Activated T-helper 2 cell treated with anti-CD3 and anti-CD28 coated beads, Interferon-gamma antibody, Interleukin-2, Interleukin-4, amounts not matched to agents 10 μg/mL and 5 μg/mL and 100 μg/mL, durations not matched to agents 14 hours and 24 hours and 36 hours (primary cell): ENCODE measurements at places on chromosomes 1 and 21.

DNA sequence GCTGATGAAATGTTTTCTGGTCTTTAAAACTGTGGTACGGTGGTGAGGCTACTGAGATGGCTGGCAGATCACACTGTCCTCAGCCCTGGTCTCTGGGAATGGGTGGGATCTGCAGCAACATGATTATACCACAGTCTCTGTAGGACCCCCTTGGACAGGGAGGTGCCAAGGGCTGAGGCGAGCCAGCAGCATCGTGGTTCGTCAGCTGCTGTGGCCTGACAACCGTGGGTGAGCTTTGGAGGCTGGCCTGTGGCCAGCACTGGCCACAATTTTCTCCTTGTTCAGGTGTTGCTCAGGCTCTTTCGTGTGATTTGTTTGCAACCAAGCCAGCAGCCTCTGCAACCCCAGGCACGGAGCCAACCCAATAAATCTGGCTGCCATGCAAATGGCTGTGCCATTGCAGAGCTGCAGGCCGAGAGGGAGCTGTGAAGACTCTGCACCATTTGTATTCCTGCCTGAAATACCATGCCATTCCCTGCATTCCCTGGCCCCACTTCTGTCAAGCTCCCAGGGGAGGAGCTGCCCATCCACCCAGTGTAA is 70.9 kb downstream of the PCP4 start:
- no peaks in the 10 kb centered on the region for H3K4me1 ChIP-seq
- H3K27ac ChIP-seq, result no peak overlapping the region
- no peak overlapping the region for H3K4me3 ChIP-seq
- no peak for DNase-seq
- H3K27me3 ChIP-seq, result no peaks in the 10 kb centered on the region

DNA sequence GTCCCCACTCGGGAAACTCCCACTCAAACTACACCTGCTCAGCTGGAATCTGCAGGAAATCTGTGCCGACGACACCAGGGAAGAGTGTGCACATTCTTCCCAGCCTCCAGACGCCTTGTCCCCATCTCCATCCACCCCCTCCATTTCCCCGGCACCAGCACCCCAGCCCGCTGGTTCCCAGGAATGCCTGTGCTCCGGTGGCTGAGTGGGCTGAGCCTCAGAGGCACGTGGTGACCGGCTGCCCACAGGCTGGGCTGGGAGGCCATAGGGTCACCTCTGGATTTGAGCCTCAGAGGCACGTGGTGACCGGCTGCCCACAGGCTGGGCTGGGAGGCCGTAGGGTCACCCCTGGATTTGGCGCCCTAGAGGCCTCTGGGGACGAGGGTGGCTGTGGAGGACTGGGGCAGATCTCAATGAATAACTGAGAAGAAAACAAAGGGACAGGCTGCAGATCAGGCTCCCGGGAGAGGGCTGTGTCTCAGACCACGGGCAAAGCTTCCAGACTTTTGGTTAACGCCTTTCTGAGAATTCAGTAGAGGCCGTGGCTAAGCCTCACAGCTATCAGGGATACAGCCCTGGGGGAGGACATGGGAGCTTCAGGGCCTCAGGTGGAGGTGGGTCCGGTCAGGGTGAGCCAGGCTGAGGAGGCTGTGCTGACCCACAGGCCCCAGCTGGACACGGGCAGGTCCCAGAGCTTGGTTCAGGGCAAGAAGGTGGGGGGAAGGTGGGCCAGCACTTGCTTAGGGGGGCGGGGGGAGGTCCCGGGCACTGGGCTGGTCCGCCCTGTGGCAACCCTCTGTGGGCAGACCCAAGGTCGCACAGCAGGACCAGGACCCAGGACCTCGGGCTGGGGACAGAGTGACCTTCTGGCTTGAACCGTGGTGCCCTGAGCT is 17.3 kb upstream of the TTLL10 start:
- H3K4me3 ChIP-seq, result peak overlapping the region; percentile 57
- peaks cover 3% of the 10 kb centered on the region for H3K27me3 ChIP-seq
- peaks cover 4% of the 10 kb centered on the region for H3K36me3 ChIP-seq
- no peaks in the 10 kb centered on the region for H3K4me1 ChIP-seq

- no peaks in the 10 kb centered on the region for H3K27me3 ChIP-seq
- DNase-seq, result no peak
- H3K36me3 ChIP-seq, result no peaks in the 10 kb centered on the region
Measured at GRCh38 chr1:101147381-101147780, 89.4 kb upstream of the S1PR1 start.

DNA sequence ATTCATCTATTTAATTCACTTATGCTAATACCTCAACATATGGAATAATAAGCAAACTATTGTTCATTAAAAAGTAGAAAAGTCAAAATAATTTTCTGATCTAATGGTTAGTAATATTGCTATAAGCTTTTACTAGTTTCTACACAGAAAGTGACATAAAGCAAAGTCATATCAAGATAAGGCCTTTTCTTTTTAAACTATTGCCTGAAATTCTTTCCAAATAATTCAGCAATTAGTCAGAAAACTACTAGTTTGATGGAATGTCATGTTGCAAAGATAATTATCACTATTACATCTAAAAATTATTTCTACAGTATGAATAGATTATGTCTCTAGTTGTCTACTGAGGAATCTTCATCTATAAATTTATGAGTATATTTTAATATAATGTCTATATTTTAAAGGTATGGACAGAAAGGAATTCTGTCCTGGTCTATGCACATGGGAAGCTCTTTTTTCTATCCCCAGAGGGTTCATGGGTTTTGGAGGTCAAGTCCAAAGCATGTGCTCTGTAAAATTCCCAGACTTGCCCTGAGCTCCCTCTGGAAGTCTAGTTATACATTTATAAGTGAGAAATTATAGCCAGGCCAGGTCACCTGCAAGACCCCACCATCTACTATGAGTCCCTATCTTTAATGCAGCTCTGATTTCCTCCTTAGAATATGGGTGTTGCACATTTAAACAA is 84.6 kb upstream of the DPYD start:
- H3K27ac ChIP-seq, result no peak overlapping the region
- H3K27me3 ChIP-seq, result peaks cover 7% of the 10 kb centered on the region
- H3K4me3 ChIP-seq, result no peak overlapping the region
- no peak for DNase-seq
- peaks cover 9% of the 10 kb centered on the region for H3K4me1 ChIP-seq
- H3K36me3 ChIP-seq, result no peaks in the 10 kb centered on the region

DNA sequence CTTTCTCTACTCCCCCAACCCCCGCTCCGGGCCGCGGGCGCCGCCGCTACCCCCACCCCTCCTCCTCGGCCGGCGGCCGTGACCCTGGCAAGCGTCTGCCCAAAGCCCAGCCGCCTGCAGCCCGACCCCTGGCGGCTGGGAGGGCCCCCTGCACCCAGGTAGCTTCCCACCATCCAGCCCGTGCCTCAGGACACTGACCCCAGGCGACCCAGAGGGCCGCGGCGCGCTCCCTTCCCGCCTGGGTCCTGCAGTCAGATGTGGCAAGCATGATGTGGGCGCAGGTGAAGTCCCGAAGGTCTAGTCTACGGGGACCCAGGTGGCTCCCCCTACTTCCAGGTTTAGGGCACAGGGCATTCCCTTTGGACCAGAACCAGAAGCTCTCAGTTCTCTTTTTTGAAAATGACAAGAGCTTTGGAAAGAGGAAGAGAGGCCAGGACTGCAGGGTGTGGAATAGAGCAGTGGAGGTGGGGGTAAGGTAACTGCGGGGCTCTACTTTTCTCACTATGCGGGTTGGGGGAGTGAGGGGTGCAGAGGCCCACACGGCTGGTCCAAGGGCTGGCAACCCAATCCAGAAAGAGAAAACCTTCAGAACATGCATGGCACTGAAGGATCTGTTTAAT is at the start of gene DENND4B:
DENND4B (minus strand) TSS at position 97 of the 620 bp plus-strand sequence. CDS start 2,344 bp downstream, outside the sequence.
- H3K36me3 ChIP-seq, result peaks cover 71% of the 10 kb centered on the region
- no peaks in the 10 kb centered on the region for H3K27me3 ChIP-seq
- peak within 1 kb of the TSS; percentile 95 for H3K27ac ChIP-seq
- peak; percentile 70 for DNase-seq
- peaks cover 22% of the 10 kb centered on the region for H3K4me1 ChIP-seq
- peak within 1 kb of the TSS; percentile 96 for H3K4me3 ChIP-seq

- no peak overlapping the region for H3K4me3 ChIP-seq
- DNase-seq, result no peak
- H3K27me3 ChIP-seq, result no peaks in the 10 kb centered on the region
Measured at GRCh38 chr1:186982116-186982515, 153.4 kb downstream of the PLA2G4A start.

DNA sequence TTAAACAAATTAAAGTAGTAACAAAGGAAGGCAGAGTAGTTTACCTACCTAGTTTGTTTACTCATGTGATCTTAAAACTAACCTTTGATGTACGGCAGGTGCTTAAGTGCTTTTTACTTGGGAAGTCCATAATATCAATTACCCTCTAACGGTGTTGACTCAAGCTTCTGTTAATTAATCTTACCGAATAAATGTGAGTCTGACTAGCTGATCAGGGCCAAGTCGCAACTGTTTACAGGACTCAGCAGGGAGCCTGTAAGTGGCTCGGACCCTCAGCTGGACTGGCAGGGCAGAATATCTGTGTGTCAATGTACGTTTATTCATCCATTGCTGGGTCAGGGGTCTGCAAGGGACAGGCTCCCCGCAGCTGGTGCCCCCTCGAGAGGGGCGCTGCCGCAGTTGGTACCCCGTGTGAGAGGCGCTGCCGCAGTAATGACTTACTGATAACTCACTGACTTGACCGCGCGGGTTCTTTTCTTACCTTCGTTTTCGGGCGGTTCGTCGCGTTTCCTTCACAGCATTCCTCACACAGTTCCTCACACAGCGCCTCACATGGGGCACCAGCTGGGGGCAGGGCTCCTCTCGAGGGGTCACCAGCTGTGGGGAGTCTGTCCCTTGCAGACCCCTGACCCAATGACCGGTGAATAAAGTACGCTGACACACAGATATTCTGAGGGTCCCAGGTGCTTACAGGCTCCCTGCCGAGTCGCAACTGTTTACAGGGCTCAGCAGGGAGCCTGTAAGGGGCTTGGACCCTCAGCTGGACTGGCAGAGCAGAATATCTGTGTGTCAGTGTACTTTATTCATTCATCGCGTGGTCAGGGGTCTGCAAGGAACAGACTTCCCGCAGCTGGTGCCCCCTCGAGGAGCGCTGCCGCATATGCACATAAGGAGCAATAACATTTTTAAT is 3.0 kb downstream of the FMO1 start:
- no peaks in the 10 kb centered on the region for H3K36me3 ChIP-seq
- H3K4me3 ChIP-seq, result peak overlapping the region; percentile 77
- H3K27ac ChIP-seq, result no peak overlapping the region

DNA sequence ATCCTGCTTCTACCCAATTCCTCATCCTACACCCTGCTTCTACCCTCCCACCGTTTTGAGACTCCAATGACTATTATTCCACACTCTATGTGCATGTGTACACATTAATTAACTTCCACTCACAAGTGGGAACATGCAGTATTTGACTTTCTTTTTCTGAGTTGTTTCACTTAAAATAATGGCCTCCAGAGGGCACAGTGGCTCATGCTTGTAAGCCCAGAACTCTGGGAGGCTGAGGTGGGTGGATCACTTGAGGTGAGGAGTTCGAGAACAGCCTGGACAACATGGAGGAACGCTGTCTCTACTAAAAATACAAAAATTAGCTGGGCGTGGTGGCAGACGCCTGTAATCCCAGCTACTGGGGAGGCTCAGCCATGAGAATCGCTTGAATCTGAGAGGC is 464.8 kb downstream of the PTBP2 start:
- H3K36me3 ChIP-seq, result no peaks in the 10 kb centered on the region
- no peaks in the 10 kb centered on the region for H3K4me1 ChIP-seq
- H3K27ac ChIP-seq, result no peak overlapping the region
- H3K4me3 ChIP-seq, result no peak overlapping the region
- no peaks in the 10 kb centered on the region for H3K27me3 ChIP-seq
- no peak for DNase-seq

DNA sequence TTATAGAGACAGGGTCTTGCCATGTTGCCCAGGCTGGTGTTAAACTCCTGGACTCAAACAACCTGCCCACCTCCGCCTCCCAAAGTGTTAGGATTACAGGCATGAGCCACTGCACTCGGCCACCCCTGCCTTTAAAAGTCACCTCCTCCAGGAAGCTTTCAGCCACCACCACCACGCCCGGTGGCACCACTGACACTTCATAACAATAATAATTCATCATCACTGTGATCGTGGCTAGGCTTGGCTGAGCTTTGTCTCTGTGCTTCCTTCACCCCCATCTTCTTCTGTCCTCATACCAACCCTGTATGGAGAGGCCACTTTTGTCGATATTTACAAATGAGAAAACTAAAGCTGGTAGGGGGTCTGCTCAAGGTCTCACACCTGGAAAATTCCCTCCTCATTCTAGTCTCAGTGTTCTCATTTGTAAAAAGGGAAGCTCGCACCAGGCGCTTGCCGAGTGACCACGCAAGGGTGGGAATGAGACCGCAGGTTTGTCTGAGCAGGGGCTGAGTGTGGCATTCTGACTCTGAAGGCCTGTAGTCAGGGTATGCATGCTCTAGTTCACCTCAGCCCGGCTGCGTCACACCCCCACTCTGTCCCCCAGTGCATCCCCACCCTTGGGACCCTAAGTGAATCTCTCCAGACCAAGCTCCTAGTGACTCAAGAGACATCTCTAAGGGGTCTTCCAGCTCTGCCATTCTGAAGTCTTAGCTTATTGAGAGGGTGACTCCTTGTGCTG is 12.9 kb upstream of the EPHA2 start:
- H3K36me3 ChIP-seq, result no peaks in the 10 kb centered on the region
- peaks cover 35% of the 10 kb centered on the region for H3K27me3 ChIP-seq
- H3K27ac ChIP-seq, result no peak overlapping the region
- peaks cover 20% of the 10 kb centered on the region for H3K4me1 ChIP-seq

GRCh38 chr21:33334824-33335223 is 10.1 kb downstream of the IFNAR1 start:
- no peak overlapping the region for H3K4me3 ChIP-seq
- H3K36me3 ChIP-seq, result peaks cover 62% of the 10 kb centered on the region
- no peak overlapping the region for H3K27ac ChIP-seq
- H3K4me1 ChIP-seq, result peaks cover 39% of the 10 kb centered on the region

DNA sequence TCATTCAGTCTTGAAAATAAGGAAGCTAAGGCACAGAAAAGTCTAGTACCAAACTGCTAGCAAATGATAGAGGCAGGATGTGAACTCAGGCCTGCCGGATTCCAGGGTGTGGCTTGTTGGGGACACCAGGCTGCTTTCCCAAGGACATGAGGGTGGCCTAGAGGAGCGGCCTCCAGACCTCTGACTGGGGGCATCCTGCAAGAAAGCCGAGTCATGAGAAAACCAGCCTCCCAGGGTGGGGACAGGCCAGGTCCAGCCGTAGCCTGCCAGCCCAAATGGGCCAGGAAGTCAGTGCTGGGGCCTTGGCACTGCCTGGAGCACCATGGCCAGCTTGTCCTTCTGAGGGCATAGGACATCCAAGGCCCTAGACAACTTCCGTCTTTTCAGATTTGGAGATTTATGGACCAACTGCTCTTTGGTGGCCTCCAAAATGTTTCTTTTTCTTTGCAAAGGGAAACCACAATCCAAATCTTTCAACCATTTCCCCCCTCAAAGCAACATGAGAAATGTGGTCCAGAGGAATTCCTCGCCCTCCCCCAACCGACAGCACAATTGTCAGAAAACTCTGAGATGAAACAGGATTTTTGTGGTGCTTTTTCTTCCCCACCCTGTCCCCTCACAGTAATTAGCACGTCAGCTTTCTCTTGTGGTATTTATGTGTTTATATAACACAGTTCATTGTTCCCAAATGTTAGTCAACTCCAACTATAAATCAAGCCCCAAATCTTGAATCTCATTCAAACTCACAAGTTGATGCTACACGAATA is 212.3 kb downstream of the KAZN start:
- H3K36me3 ChIP-seq, result no peaks in the 10 kb centered on the region
- no peaks in the 10 kb centered on the region for H3K4me1 ChIP-seq
- no peak overlapping the region for H3K4me3 ChIP-seq
- no peak for DNase-seq
- no peaks in the 10 kb centered on the region for H3K27me3 ChIP-seq
- no peak overlapping the region for H3K27ac ChIP-seq

- H3K27ac ChIP-seq, result no peak overlapping the region
- H3K4me3 ChIP-seq, result no peak overlapping the region
- peaks cover 60% of the 10 kb centered on the region for H3K36me3 ChIP-seq
- H3K27me3 ChIP-seq, result no peaks in the 10 kb centered on the region
Measured at GRCh38 chr1:12406211-12407021, 176.6 kb downstream of the VPS13D start.
